ENCODE measurements at places on chromosomes 6 and 20.

- no peak for DNase-seq
Observed at GRCh38 chr6:55820696-55821095, 54.7 kb downstream of the BMP5 start.

DNA sequence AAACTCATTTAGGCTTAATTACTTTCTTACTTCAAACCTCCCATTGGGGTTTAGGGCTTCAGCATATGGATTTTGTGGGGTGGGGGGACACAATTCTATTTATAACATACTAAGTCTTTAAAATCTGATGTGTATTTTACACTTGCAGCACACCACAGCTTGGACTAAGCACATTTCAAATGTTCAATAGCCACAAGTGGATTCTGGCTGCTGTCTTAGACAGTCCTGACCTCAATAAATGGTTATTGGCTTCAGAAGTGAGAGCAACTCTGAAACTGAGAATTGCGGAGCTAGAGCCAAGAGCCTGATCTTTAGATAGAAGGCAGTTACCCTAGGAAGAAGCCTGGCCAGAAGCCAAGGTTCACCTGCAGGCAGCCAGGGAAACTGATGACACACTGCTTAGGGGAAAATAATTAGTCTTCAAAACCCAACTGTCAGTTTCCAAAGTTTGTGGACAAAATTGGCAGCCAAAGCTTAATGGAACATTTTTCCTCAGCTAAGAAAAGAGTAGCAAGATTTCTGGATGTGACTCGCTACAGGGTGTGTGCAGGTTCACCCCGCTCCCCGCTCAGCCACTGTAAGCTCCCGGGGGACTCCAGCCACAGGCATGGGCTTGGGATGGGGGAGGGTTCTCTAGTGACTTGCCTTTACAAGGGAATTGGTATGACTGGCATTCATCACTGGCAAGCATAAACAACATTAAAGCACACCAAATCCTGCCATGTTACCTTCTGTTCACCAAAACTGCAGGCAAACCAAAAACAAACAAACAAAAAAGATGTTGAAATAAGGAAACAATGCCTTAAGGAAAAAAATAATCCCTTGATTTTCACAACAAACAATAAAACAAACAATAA lies 219.8 kb downstream of the TFAP2A start:
- DNase-seq: no peak

- no peak for DNase-seq
Observed at GRCh38 chr6:65280060-65280459, 427.0 kb downstream of the EYS start.

DNA sequence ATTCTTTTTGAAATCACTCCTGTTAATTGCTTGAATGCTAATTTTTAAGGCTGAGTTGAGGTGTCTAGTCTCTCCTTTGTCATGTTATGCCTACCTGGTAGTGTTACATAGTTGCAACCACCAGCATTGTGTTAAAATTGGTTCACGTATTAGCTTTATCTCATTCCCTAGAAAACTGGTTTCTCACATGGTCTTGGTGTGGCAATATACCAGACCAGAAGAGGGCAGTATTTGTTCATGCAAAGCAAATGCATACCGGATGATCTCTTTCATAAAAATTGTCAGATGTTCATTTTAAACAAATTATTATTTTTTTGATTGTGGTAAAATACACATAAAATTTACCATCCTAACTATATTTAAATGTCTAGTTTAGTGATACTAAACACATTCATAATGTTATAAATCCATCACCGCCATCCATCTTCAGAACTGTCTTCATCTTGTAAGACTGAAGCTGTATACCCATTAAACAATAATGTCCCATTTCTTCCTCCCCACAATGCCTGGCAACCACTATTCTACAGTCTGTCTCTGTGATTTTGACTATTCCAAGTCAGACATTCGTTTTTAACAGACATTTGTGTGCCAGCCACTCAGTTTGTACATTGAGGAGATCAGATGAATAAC lies 92.8 kb downstream of the ATRN start:
- peak; percentile 15 for DNase-seq

DNA sequence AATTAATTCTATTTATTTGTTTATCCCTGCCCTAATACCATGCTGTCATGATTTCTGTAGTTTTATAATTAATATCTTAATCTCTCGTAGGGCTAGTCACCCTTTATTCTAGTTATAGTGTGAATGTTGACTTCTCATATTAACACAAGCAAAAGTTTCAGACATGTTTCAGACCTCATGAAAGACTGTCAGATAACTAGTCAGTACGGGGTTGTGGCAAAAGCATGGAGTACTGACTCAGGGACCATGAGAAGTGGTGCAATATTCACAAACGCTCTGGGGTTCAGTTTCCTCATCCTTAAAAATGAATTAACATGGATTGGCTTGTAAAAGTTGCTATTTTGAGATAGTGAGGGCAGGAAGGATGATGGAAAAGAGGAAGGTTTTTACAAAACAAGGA lies 148.9 kb downstream of the TMEM200A start:
- no peak for DNase-seq

GRCh38 chr20:60009826-60010616 lies 51.8 kb downstream of the CDH26 start:
- DNase-seq: no peak

GRCh38 chr6:72939004-72939403 lies 286.3 kb downstream of the KHDC1L start:
- DNase-seq: no peak

DNA sequence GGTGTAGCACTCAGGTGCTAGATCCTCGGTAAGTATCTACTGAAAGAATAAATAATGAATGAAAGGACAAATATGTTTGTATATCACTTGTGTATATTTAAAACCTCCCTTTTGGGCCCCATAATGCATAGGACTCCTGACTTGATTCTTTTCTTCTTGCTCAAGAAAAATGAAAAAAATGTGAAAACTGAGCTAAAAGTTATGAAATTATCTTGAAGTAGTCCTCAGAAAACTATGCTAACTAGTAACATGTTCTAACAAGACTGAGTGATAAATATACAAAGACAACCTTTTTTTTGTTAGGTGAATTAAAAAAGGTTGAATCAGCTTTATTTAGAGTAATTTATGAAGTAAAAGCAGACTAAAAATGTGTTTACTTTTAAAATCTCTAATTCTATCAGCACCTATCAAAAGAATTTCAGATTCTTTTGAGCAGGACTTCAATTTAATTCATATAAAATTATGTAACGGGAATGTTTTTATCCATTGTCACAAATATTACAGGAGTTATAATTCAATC lies 247.8 kb upstream of the JAG1 start:
- no peak for DNase-seq

- DNase-seq: no peak
Observed at GRCh38 chr20:3847429-3847940, 851 bp downstream of the MAVS start.

DNA sequence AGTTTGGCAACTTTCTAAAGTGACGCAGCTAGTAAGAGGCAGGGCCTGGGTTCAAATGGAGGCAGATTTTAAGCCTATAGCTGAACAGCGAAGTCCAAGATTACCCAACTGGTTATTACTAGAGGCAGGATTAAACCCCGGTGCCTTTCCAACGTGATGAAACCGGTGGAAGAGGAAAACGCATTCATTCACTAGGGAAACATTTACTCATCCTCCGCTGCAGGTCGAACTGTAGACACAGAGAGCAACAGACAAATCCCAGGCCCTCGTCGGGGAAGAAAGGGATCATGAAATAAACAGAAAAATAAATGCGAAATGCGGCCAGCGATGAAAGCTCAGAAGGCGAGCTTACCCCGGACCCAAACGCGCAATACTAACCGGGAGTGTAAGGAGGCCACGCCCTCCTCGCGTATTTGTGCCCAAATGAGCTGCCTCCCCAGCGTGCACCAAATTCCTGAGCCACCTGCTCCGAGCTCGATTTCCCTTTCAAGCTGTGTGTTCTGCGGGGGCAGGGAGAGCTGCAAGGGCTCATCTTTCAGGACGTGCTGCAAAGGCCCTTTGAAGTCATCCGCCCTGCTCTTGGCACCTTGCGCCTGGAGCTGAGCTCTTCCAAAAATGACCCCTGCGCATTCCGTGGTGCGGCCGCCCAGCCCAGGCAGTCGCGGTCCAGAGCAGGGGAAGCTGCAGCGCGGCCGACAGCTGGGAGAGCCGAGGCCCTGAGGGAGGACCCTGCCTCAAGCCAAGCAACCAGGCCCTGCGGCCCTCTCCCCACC lies 46.9 kb downstream of the PDYN start:
- DNase-seq: peak; percentile 33

- DNase-seq: no peak
Observed at GRCh38 chr6:41643899-41644269, 5.6 kb downstream of the MDFI start.

GRCh38 chr6:101462576-101462975 lies 69.1 kb downstream of the GRIK2 start:
- no peak for DNase-seq

- DNase-seq: no peak
Observed at GRCh38 chr6:78192057-78192456, 539.2 kb downstream of the MEI4 start.

- no peak for DNase-seq
Observed at GRCh38 chr6:124479991-124480430, 482.2 kb upstream of the RNF217 start.

Measured in mucosa of gallbladder (tissue), 1 donor.